Mesothelial cell of epicardium (in vitro differentiated cells): ENCODE measurements at places on chromosomes 1 and 21.

- no peaks in the 10 kb centered on the region for H3K36me3 ChIP-seq
- no peak overlapping the region for H3K27ac ChIP-seq
- peaks cover 18% of the 10 kb centered on the region for H3K4me1 ChIP-seq
- H3K27me3 ChIP-seq: no peaks in the 10 kb centered on the region
- no peak overlapping the region for H3K4me3 ChIP-seq
Observed at GRCh38 chr1:116889380-116889779, 20.3 kb upstream of the PTGFRN start.

DNA sequence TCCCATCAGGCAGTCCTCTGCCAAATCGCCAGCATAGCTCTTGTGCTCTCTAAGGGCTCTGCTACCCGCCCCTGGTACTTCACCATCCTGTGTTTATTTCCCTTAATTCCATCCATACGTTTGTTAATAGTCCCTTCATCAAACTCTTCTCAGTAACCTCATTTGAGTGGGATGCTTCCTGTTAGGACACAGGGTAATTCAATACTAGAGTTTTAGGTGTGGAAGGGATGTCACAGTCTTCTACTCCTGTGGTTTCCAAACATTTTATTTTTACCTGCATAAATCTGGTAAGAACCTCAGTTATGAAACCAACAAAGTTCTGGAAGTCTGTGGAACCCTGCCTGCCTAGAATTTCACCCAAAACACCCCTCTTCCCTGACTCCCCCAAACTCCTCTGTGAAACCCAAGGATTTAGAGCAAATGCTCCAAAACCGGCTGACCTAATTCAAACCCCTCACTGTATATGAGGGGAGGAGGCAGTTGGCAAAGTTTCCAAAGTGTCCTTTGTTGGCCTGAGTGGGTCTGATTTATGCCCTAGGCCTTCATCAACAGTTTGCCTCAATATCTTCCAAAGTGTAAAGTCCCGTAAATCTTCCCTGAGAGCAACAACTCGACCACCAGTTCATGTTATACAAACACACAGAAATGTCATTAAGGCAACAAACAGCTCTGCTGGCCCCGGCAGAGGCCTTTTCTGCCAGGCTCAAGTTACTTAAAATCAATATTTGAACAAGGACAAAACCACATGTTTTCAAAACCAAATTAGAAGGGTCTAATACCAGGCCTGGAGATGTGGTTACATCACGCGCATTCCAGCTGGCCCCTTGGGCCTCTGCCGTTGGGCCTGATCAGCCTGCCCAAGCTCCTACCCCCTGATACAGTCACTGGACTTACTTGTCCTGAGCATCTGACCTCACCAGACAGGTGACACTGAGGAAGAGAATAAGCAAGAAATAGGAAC is 82.4 kb upstream of the FGGY start:
- peaks cover 9% of the 10 kb centered on the region for H3K36me3 ChIP-seq
- H3K4me1 ChIP-seq: peaks cover 15% of the 10 kb centered on the region
- no peak overlapping the region for H3K4me3 ChIP-seq
- DNase-seq: no peak
- H3K27ac ChIP-seq: peak overlapping the region; percentile 48

GRCh38 chr1:64033667-64034220 is 169.7 kb upstream of the UBE2U start:
- peaks cover 30% of the 10 kb centered on the region for H3K36me3 ChIP-seq
- H3K4me3 ChIP-seq: no peak overlapping the region
- no peaks in the 10 kb centered on the region for H3K27me3 ChIP-seq
- H3K4me1 ChIP-seq: peaks cover 43% of the 10 kb centered on the region

- no peak for DNase-seq
- H3K36me3 ChIP-seq: peaks cover 43% of the 10 kb centered on the region
- no peak overlapping the region for H3K4me3 ChIP-seq
- H3K27me3 ChIP-seq: no peaks in the 10 kb centered on the region
- H3K4me1 ChIP-seq: peaks cover 20% of the 10 kb centered on the region
Observed at GRCh38 chr1:35603468-35603867, 30.4 kb downstream of the TFAP2E start.
